ENCODE measurements at places on chromosomes 1 and 21.

GRCh38 chr1:7150724-7151280 is 365.5 kb downstream of the CAMTA1 start:
- DNase-seq, result no peak

- DNase-seq, result no peak
Observed at GRCh38 chr1:182754087-182754486, 35.5 kb upstream of the NPL start.

DNA sequence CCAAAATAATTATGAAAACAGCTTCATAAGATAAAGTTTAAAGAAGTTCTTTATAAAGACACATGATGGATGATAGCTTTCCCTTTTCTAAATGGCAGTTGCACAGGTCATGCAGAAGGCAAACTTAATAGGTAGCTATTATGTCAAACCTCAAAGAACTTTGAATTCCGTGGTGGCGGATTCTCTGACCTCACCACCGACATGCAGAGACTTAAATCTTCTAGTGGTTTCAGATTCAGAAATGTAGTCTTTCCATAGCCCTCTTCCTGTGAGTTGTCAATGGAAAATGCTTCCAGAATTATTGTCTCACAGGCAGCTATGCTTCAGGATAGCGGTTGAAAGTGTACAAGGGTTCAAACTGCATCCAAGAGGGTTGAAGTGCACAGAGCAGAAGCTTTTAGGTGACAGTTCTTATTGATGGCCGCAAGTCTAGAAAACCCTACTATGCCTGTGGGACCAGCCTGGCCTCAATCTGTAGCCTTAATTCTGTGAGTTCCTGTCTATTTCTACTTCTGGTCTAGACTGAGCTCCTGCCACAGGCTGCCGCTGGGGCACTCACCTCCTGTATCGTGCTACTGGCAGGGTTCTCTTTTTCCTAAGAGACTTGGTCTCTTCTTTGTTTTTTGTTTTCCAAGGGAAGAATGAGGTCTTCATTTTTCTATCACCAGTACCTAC is 117.0 kb upstream of the ERRFI1 start:
- no peak for DNase-seq

- DNase-seq, result no peak
Observed at GRCh38 chr1:4602462-4603294, 51.7 kb upstream of the AJAP1 start.

GRCh38 chr1:143584508-143584907 is 387.3 kb downstream of the FAM72C start:
- no peak for DNase-seq

- DNase-seq, result no peak
Observed at GRCh38 chr1:19547814-19548213, 62.5 kb upstream of the CAPZB start.

DNA sequence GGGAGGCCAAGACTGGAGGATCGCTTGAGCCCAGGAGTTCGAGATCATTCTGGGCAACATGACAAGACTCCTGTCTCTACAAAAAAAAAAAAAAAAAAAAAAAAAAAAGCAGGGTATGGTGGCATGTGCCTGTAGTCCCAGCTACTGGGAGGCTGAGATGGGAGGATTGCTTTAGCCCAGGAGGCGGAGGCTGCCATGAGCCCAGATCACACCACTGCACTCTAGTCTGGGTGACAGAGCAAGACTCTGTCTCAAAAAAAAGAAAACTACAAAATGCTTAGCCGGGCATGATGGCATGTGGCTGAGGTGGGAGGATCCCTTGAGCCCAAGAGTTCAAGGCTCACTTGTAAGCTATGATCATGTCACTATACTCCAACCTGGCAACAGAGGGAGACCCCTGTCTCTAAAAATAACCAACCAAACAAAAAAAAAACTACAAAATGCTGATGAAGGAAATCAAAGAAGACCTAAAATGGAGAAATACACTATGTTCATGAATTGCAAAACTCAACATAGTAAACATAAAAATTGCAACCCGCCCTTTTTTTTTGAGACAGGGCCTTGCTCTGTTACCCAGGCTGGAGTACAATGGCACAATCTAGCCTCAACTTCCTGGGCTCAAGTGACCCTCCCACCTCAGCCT is 20.4 kb downstream of the SHISAL2A start:
- DNase-seq, result no peak

DNA sequence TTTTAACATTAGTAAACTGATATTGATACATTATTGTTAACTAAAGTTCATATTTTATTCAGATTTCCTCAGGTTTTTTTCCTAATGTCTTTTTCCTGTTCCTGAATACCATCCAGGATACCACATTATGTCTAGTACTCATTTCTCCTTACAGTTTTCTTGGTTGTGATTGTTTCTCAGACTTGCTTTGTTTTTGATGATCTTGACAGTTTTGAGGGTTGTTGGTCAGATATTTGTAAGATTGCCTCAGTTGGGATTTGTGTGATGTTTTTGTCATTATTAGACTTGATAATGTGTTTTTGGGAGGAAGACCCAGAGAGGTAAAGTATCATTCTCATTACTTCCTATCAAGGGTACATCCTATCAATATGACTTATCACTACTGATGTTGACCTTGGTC is 19.5 kb downstream of the EPB41 start:
- no peak for DNase-seq

DNA sequence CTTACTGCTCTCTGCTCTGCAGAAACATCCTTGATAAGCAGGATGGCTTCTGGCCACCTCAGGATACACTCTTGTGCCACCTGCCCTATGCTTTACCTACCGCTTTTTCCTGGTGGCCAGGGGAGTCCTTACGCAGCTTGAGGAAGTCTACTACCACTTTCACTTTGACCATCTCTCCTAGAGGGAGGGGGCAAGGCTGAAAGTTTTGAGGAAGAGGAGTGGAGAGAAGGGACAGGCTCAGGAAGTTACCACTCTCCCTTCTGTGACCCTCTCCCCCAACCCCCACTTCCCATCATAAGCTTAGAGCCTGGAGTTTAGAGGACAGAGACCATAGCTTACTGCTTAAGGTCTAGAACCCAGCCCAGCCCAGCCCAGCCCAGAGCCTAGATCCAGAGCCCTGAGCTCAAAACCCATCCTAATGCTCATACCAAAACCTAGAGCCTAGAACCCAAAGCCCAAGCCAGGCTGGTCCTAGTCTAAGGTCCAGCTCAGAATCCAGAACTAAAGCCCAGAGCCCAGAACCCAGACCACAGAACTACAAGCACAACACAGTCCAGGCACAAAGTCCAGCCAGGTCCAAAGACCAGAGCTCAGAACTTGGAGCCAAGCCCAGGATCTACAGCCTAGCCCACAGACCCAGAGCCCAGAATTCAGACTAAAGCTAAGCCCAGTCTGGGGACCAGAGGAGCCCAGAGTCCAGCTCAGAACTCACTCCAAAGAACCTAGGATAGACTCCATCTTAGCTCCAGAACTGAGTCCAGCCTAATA is 18.0 kb upstream of the MFSD2A start:
- no peak for DNase-seq

DNA sequence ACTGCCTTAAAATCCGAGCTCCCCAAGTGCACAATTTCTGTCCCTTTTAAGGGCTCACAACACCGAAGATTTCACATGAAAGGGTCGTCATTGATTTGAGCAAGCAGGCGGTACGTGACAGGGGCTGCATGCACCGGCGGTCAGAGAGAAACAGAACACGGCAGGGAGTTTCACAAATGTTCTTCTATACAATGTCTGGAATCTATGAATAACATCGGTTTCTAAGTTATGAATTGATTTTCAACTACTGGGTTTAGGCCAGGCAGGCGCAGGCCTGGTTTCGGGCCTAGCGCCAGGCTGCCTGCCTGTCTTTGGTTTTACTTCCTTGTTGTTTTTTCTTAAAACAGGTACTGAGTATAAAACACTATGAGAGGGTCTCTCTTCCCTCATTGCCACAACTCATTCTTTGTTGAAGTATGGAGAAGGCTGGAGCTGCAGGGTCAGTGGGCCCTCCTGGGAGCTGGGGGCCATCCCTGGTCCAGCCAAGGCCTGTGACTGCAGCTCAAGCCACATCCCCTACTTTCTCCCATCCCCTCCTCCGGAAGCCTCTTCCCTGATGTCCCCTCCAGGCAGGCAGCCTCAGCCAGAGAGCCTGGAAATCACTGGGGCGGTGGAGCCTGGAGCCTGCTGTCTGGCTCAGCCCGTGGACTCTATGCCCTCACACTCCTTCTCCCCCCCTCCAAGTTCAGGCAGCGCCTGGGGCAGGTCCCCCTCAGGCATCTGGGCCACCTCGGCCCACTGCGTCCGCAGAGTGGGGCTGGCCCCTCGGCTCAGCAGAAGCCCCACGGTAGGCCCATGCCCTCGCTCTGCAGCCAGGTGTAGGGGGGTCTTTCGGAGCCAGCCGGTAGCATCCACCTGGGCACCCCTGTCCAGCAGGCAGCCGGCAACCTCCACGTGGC is 2.4 kb downstream of the ANKRD65 start:
- no peak for DNase-seq

DNA sequence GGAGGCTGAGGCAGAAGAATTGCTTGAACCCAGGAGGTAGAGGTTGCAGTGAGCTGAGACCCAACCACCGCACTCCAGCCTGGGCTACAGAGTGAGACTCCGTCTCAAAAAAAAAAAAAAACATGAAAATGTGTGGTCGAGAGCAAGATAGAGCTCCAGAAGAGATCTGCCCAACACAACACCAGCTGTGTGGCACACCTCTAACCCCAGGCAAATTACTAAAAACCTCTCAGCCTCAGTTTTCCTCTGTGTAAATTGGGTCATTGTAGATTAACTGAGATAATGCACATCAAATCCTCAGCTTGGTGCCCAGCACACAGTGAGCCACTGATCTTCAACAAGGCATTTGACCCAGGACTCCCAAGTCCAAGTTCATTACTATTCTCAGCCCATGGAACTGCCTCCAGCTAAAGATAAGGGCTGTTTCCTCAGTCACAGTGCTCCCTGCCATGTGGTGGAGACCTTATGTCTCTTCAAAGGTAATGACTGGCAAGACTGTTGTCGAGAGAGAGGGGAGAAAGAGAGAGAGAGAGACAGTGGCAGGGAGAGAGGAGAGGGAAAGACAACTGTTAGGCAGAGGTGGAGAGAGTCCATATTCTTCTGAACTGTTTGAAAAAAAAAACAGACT is 58.1 kb downstream of the PTP4A2 start:
- DNase-seq, result no peak

GRCh38 chr1:150528196-150528595 is 12.6 kb downstream of the FALEC start:
- DNase-seq, result no peak

GRCh38 chr21:19850157-19850556 is 1148.1 kb upstream of the NCAM2 start:
- DNase-seq, result no peak

DNA sequence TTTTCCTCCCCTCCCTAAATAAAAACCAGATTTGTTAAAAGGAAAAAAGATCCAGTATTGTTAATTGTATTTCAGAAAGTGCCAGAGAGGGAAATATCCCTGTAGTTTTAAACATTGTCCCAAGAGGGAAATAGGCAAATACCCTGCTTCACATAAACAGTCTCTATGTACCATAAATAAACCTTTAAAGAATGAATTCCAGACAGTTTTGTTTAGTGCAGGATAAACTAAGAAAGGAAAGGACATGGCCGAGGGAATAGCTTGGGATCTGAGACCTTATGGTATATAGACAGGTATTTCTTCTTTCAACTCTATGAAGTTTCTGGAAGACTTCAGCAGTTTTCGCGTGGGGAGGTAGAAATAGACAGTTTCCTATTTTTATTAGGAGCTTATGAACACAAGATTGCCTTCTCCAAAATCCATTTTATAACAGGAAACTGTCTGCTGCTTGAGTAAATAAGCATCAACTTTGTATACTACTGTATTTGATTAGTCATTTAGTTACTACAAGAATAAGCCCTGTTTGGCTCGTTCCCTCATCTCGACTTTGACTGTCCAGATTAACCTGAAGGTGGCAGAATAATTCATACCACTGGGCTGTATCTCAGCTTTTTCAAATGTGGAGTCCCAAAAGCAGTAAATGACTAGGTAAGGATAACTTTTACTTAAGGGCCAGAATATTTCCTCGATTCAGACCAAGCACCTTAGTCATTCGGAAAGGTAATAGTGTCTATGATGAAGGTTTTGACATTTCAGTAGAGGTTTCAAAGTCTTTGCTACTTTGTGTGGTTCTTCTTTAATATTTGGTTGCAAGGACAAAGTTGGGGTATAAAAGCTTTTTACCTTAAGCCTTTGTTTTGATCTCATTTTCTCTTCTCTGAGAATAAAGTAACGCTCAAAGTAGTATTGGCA is 177.5 kb downstream of the VPS13D start:
- DNase-seq, result no peak

DNA sequence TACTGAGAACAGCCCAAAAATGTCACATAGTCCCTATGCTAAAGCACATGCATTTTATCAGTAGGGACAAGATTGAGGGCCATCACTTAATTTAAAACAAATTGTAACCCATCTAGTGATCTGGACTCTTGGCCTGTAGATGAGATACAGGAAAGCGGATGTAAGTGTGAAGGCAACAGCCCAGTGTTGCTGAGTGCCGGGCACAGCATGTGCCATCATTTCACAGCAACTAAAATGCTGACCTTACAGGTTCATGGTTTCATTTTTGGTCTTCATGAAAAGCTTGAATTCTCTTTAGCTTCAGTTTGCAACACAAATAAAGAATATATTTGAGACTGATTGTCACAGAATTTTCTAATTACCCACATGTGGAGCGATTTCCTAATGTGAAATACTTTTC is 5.8 kb downstream of the COG2 start:
- DNase-seq, result no peak

DNA sequence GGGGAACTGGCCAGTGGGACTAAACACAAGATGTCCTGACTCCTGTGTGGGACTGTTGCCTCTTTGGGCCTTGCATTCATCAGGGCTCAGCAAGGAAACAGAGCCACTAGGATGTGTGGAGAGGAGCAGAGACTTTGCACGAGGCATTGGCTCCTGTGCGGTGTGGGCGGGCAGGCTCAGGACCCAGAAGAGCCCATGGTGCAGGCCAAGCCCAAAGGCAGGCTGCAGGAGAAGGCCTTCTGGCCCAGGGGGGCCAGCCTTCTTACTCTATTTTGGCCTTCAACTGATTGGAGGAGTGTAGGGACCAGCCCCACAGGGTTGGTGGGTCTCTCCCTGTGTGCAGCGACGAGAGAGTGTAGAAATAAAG is 23.5 kb downstream of the LRRC3 start:
- DNase-seq, result no peak

- peak; percentile 42 for DNase-seq
Observed at GRCh38 chr1:12594966-12595756, 22.8 kb downstream of the DHRS3 start.

- no peak for DNase-seq
Observed at GRCh38 chr1:30041741-30042437, 681.5 kb downstream of the MATN1 start.

- DNase-seq, result no peak
Observed at GRCh38 chr1:87963556-87963955, 634.9 kb downstream of the LMO4 start.

GRCh38 chr21:40208948-40209345 is 341.7 kb downstream of the PCP4 start:
- DNase-seq, result no peak

DNA sequence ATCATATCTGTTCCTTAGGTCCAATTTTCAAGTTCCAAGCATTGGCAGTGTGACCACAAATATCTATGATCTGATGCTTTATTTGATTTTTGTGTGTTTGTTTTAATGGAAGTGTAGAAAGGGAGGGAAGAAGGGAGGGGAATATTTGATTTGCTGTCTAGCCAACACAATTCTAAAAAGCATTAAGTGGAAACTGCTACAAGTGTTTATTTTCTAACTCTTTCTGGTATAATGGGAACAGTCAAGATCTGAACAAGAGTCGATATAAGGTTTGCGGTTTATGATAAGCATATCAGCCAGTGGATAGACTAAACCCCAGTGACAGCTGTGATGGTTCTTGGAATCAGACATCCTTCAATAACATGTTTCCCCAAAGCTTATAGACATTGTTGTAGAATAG is 267.8 kb upstream of the SNX7 start:
- DNase-seq, result no peak

All from left lung (tissue), 14 donors.